Daoy (cell line): ENCODE measurements at places on chromosomes 2 and 18. TPM values are rescaled to one million over a fixed set of nuclear protein-coding genes. Genes with fewer than 3 reads are reported as not detected.

Gene FEZ2
- total RNA-seq: 57.7 and 60.4 TPM in 2 replicates

Gene STK36
- total RNA-seq: 13.9 and 28.7 TPM in 2 replicates

DNA sequence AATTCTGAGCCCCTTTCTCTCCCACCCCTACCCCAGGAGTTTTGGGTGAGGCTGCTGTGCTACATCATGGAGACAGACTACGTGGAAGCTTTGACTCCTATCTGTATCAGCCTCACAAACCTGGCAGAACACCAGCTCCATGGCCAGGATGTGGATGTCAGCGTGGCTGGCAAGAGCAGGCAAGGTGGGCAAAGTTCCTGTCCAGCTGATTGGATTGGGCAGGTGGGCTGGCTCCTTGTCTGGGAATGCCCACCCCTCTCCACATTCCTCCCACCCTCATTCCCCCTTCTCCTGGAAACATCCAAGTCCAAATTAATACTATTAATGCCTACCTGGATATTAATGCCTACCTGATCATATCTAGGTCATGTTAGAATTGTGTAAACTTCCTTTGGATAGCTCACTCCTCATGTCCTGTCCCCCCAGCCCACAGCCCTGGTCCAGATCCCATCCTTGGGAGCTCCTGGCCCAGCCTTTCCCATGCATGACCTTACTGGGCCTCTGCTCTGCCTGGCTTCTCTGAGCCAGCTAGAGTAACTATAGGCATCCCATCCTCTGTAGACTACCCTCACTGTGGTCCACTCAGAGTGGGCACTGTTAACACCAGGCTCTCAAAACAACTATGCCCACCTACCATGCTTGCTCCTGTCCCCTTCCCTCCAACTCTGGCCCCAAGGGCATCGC lies 24.1 kb downstream of the MROH2A start:
- DNase-seq: no peak

GRCh38 chr2:175463589-175464310 lies 282.2 kb upstream of the ATP5MC3 start:
- DNase-seq: no peak

DNA sequence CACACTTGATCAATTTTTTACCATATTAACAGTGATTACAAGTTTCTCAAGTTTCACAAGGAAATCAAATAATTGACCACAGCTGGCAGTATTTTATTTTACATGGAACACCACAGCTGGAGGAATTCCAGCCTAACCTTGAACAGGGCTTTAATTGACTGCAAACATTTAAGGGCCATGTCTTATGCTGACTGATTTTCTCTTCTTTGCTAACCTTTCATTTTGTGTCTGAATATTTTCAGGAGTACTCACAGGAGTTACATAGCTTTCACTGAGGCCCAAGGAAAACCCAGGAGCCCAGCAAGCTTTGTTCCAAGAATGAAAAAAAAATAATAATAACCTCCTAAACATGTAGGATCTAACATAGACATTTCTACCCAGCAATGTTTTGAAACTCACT lies 49.6 kb downstream of the FRZB start:
- no peak for DNase-seq
